CD4-positive, alpha-beta T cell treated with Interleukin-6 at 100 ng/mL for 8 hours (primary cell): ENCODE measurements at places on chromosomes 5 and 9.

DNA sequence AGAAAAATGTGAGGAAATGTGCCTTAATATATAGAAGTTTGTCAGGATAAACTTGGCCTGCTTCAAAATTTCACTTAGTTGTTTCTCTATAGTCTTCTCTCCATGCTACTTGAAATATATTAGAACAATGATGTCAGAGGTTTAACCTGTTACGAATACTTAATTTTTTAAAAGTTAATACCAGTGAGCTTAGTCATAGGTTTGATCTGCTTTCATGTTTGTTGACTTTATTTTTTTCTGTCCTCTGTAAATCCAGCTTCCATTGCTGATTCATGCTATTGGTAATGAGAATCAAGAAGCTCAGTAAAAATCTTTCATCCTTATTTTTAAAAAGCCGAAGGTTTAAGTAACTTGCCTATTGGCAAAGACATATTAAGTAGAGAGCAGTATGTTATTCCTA is 27.9 kb downstream of the BDP1 start:
- no peak for DNase-seq

- no peak for DNase-seq
Observed at GRCh38 chr5:153713943-153714342, 223.5 kb downstream of the GRIA1 start.

- DNase-seq: no peak
Observed at GRCh38 chr9:121325387-121325786, 44.7 kb downstream of the STOM start.

- DNase-seq: no peak
Observed at GRCh38 chr9:95506678-95507463, 9.9 kb downstream of the PTCH1 start.

DNA sequence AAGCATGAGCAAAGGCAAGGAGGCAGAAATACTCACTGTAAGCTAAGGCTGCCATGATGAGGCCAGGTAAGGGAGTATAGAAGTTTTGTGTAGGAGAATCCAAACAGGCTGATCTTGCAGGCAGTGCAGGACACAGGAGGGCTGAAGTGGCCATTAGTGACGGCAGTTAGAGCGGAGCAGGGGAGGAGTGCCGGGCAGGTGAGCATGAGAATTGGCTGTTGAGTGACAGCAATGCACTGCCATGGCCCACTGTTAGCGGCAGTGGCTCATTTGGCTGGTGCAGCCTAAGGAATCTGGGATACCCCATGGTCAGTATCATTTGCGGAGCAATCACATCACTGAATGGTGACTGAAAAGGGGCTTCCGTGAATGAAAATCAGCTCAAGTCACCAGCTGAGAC is 22.8 kb downstream of the RGS3 start:
- no peak for DNase-seq

- peak; percentile 10 for DNase-seq
Observed at GRCh38 chr5:1867114-1867814, 15.5 kb downstream of the IRX4 start.

DNA sequence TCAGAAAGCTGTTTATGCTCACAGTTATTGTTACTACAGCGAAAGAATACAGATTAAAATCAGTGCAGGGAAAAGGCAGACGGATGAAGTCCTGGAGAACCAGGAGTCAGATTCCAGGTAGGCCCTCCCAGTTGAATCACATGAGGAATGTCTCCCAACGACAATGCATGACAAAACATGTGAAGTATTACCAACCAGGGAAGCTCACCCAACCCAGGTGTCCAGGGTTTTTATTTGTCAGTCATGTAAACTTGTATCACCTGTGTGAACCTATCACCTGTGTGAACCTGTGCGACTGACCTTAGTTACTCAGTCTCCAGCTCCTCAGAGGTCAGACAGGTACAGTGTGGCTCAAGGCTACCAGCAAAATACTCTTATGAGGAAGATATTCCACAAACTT is 63.9 kb downstream of the KIAA1958 start:
- no peak for DNase-seq
